ENCODE measurements at places on chromosomes 2 and 18.

DNA sequence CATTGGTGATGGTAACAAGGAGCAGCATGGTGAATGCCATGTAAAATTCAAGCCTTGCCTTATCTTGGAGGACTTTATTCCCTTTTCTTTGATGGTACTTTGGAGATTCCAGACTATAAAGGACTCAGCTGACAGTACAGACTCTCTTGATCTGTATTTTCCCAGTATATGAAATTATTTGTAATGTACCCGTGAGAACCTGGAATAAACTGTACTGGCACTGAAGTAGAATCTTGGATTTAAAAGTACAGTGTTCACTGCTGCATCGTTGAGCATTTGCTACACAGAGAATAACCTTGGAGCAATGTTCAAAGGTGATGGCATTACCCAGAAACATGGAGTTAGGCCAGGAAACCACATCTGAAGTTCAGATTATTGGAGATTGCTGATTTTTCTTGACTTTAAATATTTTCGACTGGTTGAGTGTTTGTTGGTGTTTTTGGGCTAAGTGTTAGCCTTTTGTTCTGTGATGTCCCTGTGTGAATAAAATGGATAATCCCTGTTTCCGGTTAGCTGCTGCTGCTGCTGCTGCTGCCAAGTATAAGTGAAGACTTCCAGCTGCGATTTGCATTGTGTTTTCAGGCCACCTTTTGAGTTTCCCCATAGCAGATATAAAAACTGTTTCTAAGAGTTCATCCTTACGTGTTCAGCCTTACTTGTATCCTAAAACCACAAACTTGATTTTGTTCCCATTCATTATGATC, 122.0 kb downstream of the SPTBN1 start:
- H3K27ac ChIP-seq, result no peak overlapping the region
- no peaks in the 10 kb centered on the region for H3K27me3 ChIP-seq
- no peaks in the 10 kb centered on the region for H3K36me3 ChIP-seq
- no peak overlapping the region for H3K4me3 ChIP-seq
- H3K4me1 ChIP-seq, result peaks cover 6% of the 10 kb centered on the region
- DNase-seq, result no peak

GRCh38 chr2:239714116-239714515, 311.0 kb downstream of the NDUFA10 start:
- H3K27me3 ChIP-seq, result no peaks in the 10 kb centered on the region
- H3K27ac ChIP-seq, result no peak overlapping the region
- DNase-seq, result no peak
- no peak overlapping the region for H3K4me3 ChIP-seq

DNA sequence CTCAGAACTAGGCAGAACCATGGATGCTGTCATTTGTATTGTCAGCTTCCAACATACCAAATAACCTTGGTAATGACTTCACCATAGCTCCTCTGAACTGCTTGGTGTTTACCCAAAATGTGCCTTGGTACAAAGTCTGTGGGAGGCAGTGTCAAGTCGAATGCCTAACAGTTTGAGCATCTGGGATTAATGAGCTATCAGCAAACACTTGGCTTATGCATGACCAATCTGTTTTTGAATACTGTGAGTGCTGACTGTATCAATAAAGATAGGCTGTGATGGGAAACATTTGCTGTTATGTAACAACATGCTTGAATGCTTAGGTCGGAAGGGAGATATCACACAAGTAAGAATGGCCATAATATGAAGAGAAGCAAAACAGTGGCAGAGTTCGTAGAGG, 455.4 kb downstream of the CMPK2 start:
- no peak overlapping the region for H3K4me3 ChIP-seq
- DNase-seq, result no peak
- H3K27ac ChIP-seq, result no peak overlapping the region
- no peaks in the 10 kb centered on the region for H3K4me1 ChIP-seq
- no peaks in the 10 kb centered on the region for H3K27me3 ChIP-seq
- no peaks in the 10 kb centered on the region for H3K36me3 ChIP-seq

GRCh38 chr2:30683236-30683956, 123.8 kb downstream of the CAPN13 start:
- H3K4me3 ChIP-seq, result no peak overlapping the region
- DNase-seq, result no peak
- peaks cover 12% of the 10 kb centered on the region for H3K4me1 ChIP-seq
- no peaks in the 10 kb centered on the region for H3K27me3 ChIP-seq

DNA sequence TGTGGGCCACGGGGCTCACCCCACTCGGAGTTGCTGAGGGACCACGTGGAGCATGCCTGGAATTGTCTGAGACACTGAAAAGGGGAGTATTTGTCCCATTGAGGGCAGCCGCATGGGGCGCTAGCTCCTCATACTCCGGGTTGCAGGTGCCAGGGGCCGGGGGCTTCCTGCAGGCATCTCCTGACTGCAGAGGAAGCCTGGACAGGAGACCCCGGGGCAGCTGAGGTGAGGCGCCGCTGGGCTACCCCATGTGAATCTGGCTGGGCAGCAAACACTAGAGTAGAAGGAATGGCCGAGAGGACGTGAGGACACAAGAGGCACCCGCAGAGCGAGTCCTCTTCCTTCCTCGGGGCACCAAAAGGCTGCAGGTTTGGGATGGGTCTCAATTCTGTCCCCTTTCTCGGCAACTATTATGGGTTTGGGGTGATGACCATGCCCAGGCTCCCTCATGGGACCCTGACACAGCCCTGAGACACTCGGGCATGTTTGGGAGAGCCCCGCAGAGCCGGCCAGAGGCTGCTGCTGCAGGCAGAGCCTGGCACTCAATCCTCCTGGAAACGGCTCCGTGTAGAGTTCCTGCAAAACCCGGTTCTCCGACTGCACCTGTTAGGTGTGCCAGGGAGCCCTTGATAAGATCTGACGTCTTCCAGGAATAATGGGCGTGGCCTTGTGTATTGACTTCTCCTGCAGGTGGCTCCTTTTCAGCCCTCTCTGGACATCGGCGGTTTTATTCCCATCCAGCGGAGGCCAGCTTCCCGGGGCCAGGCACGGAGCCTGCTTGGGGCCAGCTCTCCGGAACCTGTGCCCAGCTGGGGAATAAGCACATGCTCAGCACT, 77.0 kb downstream of the CTIF start:
- no peak overlapping the region for H3K4me3 ChIP-seq
- no peak overlapping the region for H3K27ac ChIP-seq
- DNase-seq, result no peak
- H3K36me3 ChIP-seq, result peaks cover 33% of the 10 kb centered on the region
- H3K4me1 ChIP-seq, result peaks cover 51% of the 10 kb centered on the region
- H3K27me3 ChIP-seq, result no peaks in the 10 kb centered on the region

DNA sequence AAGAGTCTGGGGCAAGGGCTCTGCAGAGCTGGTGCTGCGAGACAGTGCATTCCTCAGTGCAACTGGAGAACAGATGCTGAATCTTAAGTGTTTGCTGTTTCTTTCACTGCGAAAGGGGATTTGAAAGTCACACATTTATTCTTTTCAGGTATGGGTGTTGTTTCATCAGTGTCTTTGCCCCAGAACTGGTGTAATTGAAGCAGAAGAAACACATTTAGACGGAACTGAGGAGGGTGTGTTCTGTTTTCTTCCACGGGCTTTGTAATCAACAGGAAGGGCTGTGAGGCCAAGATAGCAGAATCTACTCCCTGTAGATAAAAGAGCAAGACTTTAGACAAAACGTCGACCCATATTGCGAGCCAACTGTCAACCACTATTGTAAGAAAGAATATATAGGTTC, 151.9 kb downstream of the EPHA4 start:
- no peak overlapping the region for H3K4me3 ChIP-seq
- peaks cover 2% of the 10 kb centered on the region for H3K36me3 ChIP-seq
- no peaks in the 10 kb centered on the region for H3K4me1 ChIP-seq
- DNase-seq, result no peak
- H3K27ac ChIP-seq, result no peak overlapping the region

DNA sequence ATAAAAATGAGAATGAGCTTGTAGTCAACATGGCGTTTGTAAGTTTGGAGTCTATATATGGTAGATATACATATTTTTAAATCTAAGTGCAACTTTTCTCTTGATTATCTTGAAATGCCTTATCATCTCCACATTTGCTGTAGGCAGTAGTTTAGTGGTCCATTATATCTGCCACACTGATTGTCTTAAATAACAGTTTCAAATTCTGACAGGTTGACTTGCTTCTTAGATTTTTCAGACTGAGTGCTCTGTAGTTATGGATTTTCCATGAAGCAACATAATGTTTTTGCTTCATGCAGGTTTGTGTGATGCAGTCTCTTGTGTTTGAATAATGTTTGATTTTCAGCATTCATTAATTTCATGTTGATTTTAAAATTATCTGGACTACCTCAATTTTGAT, 12.3 kb downstream of the PARD3B start:
- H3K27ac ChIP-seq, result no peak overlapping the region
- no peaks in the 10 kb centered on the region for H3K27me3 ChIP-seq
- H3K36me3 ChIP-seq, result no peaks in the 10 kb centered on the region
- H3K4me1 ChIP-seq, result no peaks in the 10 kb centered on the region
- no peak for DNase-seq
- no peak overlapping the region for H3K4me3 ChIP-seq

- DNase-seq, result no peak
- H3K27me3 ChIP-seq, result no peaks in the 10 kb centered on the region
- no peak overlapping the region for H3K4me3 ChIP-seq
- H3K27ac ChIP-seq, result no peak overlapping the region
- no peaks in the 10 kb centered on the region for H3K4me1 ChIP-seq
Measured at GRCh38 chr2:39504790-39505335, 67.8 kb upstream of the MAP4K3 start.

GRCh38 chr18:51072586-51073313, 42.7 kb downstream of the SMAD4 start:
- no peaks in the 10 kb centered on the region for H3K4me1 ChIP-seq
- H3K27ac ChIP-seq, result no peak overlapping the region
- H3K4me3 ChIP-seq, result no peak overlapping the region
- H3K36me3 ChIP-seq, result peaks cover 3% of the 10 kb centered on the region
- no peaks in the 10 kb centered on the region for H3K27me3 ChIP-seq

- H3K4me1 ChIP-seq, result peaks cover 6% of the 10 kb centered on the region
- no peaks in the 10 kb centered on the region for H3K27me3 ChIP-seq
- no peaks in the 10 kb centered on the region for H3K36me3 ChIP-seq
- H3K4me3 ChIP-seq, result no peak overlapping the region
- no peak for DNase-seq
Measured at GRCh38 chr2:99152199-99152895, 2.4 kb downstream of the TSGA10 start.

DNA sequence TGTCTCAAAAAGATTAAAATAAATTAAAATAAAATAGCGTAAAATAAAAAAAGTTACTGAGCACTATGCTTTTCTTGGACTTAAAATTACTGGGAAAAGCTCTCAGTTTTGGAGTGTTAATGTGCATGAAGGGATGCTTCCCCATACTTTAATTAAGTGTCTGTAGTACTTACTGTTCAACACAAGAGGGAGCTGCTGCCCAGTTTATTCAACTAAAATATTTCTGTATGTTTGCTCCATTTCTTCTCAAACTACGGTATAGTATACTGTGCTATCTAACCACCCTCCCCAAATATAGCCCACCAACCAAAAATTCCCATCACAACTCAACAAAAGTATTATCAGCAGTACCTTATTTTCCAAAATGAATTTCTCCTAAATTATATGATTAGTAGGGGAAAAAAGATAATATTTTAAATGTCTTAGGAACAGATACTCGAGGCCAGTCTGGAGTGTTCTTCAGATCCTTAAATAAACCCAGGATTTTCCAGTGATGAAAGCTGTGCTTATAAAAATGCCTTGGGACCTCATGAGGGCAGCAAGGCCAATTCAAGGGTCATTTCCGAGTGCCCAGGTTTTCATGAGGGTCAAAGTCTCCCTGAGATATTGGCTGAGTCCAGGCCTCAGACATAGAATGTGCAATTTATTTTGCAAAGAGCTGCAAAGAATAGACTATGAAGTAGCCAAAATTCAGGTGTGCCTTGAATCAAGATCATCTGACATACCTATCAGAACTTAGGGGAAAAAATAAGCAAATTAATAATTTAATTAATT, 64.1 kb downstream of the CHRNA1 start:
- no peak overlapping the region for H3K27ac ChIP-seq
- no peaks in the 10 kb centered on the region for H3K4me1 ChIP-seq
- peak; percentile 62 for DNase-seq
- H3K27me3 ChIP-seq, result no peaks in the 10 kb centered on the region

- H3K27me3 ChIP-seq, result no peaks in the 10 kb centered on the region
- no peaks in the 10 kb centered on the region for H3K36me3 ChIP-seq
- peaks cover 4% of the 10 kb centered on the region for H3K4me1 ChIP-seq
Measured at GRCh38 chr2:226983895-226984749, 148.3 kb downstream of the RHBDD1 start.

DNA sequence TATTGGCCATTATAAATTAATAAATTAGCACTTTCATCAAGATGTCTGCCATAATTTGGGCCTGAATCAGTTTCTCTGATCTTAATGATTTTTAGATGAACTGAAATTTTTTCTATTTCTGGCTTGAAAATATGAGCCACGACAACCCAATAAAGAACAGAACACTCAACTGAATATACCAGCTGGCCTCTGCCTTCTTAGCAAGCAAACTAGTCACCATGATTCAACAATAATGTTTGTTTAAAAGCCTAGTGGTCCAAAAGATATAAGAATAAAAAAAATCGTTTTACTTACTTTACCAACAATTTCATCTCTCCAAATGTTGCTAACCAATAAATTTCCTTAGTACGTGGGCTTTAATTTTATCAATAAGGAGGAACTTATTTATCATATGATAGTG, 66.7 kb upstream of the TTN start:
- no peaks in the 10 kb centered on the region for H3K27me3 ChIP-seq
- no peaks in the 10 kb centered on the region for H3K36me3 ChIP-seq
- DNase-seq, result no peak
- H3K4me1 ChIP-seq, result no peaks in the 10 kb centered on the region
- H3K27ac ChIP-seq, result no peak overlapping the region

GRCh38 chr2:225192869-225193268, 150.6 kb upstream of the DOCK10 start:
- no peaks in the 10 kb centered on the region for H3K27me3 ChIP-seq
- H3K27ac ChIP-seq, result no peak overlapping the region
- no peaks in the 10 kb centered on the region for H3K36me3 ChIP-seq
- no peak overlapping the region for H3K4me3 ChIP-seq

GRCh38 chr2:197908990-197909776, 104.8 kb downstream of the PLCL1 start:
- H3K4me1 ChIP-seq, result no peaks in the 10 kb centered on the region
- no peaks in the 10 kb centered on the region for H3K27me3 ChIP-seq
- no peak overlapping the region for H3K4me3 ChIP-seq
- H3K36me3 ChIP-seq, result no peaks in the 10 kb centered on the region
- no peak overlapping the region for H3K27ac ChIP-seq
- no peak for DNase-seq
